Stimulated activated CD4-positive, alpha-beta T cell treated with anti-CD3 and anti-CD28 coated beads, Interleukin-1b, Interleukin-23, amount 100 ng/mL, for 1 hour (primary cell): ENCODE measurements at places on chromosomes 3 and 15.

DNA sequence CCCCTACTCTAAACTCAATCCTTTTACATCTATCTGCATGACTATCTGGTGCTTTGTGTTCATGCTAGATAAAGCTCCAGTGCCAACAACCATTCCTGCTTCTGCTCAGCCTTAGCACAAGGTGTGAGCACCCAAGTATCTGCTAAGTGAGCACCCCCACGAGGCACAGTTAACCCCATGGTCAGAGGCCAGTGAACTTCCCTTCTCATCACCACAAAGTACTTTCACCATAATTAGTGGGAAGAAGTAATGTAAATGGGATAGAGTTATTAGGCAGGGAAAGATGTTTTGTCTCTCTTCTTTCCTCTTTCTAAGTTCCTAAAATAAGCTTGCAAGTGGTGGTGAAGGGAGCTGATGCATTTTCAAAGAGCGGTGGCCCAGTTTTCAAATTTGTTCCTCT is 96.4 kb downstream of the ANO10 start:
- no peak for DNase-seq

DNA sequence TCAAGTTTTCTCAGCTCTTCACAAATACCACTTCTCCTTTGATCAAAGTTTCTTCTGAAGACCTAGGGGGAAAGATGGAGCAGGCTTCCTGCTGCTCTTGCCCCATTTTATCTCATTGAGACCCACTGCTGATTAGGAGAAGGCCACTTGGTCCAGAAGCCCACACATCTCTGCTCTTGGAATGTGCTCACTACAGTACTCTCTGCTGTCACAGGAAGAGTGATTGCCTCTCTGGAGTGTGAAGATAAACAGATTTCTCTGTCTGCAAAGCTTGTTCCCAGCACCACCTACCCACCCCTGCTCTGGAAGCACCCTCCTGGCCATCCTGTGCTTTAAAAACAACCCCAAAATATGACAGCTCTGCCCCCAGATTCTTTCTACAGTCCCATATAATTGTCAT is 41.3 kb upstream of the PRTG start:
- no peak for DNase-seq

GRCh38 chr3:184827572-184827971 is 15.6 kb downstream of the VPS8 start:
- no peak for DNase-seq

DNA sequence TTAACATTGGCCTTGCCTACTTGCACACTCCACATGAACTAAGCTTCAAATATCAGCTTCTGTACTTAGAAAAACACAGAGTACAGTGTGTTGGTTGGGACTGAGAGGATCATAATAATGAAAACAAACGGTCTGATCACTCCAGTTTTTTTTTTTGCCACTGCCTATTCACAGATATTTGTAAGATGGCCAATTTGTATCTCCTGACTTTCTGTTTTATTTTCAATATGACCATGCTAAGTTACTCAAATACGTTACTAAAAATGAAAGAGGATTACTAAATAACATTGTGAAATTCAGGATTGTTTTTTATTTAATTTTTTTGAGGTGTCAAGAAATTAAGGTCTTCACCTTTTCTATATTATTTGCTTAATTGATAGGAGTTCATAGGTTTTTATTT is 595.1 kb downstream of the TUSC7 start:
- DNase-seq: no peak

DNA sequence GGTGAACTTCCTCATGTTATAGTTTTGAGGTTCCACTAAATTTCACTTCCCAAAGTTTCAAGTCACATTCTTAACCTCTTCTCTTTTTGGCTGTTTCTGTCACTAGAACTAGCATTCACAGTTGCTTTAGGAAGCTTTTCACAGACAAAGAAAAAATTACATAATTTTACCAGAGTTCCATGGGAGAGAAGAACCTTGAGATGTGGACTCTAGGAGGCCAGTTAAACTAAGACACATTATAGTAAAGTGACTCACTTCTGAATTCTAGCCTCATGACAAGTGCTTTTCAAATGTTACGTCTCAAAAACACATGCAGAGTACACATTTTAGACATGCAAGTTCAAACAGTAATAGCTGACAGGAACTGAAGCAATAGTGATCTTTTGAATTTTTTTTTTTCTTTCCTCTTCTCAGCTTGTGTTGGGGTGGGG is 39.9 kb upstream of the LRTM1 start:
- DNase-seq: no peak

DNA sequence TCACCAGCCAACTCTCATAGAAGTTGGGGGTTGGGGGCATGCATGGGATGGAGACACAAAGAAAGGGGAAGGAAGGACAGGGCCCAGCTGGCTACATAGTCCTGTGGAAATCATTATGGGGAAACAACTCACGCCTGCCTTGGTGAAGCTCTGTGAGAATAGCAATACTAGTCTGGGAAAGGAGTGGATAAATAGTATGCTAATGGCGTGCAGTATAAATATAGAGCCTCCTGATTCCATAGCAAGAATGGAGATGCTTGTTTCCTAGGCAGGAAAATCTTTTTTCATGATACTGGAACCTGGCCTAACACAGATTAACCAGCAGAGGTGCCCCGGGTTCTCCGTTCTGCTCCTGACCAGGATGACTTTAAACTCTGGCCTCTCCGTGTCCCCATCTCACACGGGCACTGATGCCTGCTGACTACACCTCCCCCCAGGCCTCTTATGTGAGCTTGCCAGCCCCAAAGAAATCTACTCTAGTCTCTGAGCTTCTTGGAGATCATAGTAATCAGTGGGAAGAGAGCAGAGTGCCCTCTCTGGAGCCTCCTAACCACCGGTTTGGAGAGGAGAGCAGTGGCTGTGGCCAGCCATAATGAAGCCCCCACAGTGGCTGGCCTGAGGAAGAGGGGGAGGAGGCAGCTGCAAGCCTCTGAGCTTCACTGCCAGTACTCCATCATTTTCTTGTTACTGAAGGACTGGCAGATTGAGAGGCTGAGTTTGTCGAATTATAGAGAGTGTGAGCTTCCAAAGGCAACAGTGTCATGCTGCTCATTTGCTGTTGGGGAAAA is 355.0 kb upstream of the SEMA6D start:
- no peak for DNase-seq

- no peak for DNase-seq
Observed at GRCh38 chr15:77826006-77826695, 193.4 kb upstream of the LINGO1 start.

DNA sequence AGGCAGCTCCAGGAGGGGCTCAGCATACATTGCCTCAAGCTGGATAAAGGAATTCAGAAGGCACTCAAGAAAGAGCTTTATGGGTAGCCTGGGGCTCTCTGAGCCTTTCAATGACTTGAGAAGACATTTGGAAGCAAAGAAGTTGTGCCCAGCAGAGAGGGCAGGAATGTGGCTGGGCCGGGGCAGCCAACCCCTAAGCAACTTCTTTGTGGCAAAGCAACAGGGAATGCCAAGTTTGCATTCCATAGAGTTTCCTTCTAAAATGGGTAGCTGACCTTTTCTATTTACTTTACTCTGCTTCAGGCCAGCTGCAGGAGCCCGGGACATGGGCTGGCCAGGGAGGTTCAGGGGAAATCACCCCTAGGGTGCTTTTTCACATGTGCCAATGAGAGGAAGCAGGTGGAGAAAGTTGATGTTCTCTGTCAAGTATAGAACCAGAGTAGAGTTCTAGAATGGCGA is 45.6 kb downstream of the CCDC12 start:
- no peak for DNase-seq

- DNase-seq: no peak
Observed at GRCh38 chr3:150843241-150843640, 62.0 kb downstream of the MINDY4B start.

DNA sequence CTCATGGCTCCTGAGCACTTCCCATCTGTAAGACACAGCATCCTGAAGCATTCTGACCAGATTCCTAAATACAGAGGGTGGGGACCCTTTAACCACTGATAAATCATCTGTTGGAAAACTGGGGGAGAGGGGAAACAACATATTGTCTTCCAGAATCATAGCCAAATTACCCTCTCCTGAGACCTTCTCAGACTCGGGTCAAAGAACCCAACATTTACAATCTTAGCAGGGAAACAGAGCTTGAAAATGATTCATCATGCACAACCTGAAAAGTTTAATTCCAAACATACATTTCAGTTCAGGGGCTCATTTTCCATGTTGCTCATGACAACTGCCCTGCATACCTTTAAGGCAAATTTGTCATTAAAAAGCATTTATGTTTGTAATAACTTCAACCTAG is 48.5 kb upstream of the TSPAN3 start:
- no peak for DNase-seq

GRCh38 chr3:111944372-111944771 is 34.5 kb upstream of the ABHD10 start:
- DNase-seq: no peak

GRCh38 chr15:90013503-90013937 is 12.4 kb downstream of the ZNF710 start:
- DNase-seq: no peak

DNA sequence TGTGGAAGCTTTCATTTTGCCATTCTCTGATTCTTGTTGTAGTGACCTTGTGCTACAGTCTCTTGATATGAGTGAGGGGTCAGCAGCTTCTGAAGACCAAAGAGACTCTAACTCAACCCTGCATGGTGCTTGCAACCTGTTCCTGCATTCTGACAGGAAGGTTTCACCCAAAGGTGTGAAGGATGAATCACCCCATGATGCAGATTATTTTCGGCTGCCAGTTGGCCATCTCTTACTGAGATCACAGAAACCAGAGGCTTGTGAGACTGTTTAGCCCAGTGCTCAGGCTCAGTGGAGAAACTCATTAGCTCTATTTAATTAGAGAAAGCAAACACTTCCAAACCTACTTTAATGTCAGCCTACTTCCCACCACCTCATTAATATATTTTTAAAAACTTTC is 29.2 kb upstream of the TPRG1 start:
- no peak for DNase-seq

GRCh38 chr3:125375950-125376679 is 990 bp upstream of the ZNF148 start:
- no peak for DNase-seq

DNA sequence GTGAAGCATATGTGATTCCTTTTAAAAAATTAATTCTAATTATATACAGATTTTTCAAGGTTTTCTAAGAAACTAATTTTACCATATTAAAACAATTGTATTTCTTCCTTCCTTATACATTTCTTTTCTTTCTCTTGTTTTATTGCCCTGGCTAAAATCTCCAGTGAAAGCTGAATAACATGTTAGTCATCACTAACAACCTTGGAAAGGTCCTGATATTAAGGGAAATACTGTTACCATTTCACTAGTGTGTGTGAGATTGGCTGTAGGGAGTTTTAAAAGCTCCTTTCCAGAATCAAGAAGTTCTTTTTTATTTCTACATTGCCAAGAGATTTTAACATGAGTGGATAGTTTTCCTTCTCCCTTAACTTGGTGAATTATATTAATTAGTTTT is 229.7 kb upstream of the EIF1B start:
- DNase-seq: no peak

GRCh38 chr3:31629054-31629453 is 96.3 kb downstream of the STT3B start:
- DNase-seq: no peak

DNA sequence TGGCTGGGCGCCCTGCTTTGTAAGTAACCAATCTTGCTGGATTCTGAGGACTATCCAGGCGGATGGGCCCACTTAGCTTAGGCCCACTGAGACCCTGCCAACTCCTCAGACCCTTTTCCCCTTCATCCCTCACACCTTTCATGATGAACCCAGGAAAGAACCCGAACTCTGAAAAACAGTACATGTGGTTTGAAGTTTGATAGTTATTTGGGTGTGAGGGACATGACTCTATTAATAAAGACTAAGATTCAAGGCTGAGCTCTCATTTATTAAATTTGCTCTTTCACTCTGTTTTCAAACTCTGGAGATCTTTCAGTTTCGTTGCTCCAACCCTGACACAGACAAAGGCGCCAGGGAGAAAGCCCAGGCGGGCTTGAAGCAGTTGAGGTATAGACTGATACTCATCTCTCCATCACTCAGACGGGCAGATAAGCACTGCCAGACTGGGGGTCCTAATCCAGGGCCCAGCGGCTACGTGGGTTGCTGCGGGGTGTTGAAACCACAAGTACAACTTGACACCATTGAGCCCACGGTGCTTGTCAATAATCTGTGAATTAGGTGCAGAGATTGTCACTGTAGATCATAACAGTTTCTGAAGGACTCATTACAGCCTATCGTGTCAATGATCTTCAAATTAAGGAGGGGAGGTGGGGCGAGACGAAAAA is 7.2 kb upstream of the SOX2 start:
- no peak for DNase-seq

GRCh38 chr15:71186267-71186666 is 71.0 kb downstream of the THSD4 start:
- DNase-seq: no peak

DNA sequence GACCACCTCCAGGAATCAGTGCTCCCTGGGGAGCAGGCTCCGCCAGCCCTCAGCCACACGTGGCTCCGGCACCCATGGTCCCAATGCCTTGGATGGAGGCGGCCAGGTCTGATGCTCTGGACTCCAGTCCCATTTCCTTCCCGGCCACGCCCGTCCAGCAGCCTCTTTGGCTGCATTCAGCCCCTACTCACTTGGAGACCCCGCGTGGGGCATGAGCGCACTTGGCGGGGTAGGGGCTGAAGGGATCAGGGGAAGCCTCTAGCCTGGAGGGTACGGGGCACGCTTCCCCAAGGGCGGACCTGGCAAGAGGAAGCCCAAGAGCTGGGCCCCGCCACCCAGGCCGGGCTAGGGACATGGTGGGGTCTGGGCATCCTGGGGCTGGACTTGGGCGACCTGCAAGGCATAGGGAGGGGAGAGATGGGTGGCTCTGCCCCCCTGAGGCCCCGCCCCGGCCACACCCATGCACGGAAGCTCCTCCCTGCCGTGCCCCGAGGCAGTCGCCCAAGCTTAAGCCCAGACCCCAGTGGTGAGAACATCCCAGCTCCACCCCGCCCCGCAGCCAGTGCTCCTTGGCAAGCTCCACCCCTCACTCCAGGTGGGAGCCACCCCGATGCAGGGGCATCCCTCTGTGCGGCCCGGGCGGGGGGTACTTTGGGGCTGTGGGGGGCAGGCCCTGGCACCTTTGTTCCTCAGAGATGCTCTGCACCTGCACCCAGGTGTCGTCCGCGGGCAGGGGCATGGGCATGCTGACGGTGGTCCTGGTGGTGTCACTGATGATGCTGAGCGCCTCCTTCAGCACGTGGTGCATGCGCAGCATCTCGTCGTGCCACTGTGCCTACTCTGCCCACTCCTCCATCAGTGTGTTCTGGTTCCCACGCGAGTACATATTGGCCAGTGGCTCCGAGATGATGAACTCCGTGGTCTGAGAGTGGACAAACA is 163.5 kb downstream of the GOLGA6L4 start:
- no peak for DNase-seq

GRCh38 chr3:133276594-133276993 is 123.3 kb upstream of the BFSP2 start:
- DNase-seq: no peak

DNA sequence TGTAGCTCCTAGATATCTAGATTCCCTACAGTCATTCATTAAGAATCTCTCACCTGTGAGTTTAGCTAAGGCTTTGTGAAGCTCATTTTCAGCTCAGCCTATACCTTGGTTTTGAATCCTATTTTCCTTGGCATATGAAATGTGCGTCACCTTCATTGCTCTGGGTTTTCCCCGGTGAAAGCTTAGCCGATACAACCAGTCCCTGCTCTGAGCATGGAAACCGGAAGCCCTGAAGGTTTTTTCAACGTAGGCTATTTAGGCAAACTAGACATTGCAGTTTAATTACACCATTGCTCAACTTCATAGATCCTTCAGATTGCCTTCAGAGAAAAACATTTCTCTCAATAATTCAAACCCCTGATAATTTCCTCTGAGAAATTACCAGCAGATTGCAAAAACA is 206.8 kb upstream of the TPRG1 start:
- DNase-seq: no peak
